ENCODE measurements at places on chromosomes 13 and 19. TPM values are rescaled to one million over a fixed set of nuclear protein-coding genes. Genes with fewer than 3 reads are reported as not detected.
A peak's percentile ranks its signal among the peaks of the same experiment; 100 is the strongest.

RASGRP4 gene
- 0.22 TPM for total RNA-seq

GRCh38 chr19:12596485-12596884 lies 14.1 kb downstream of the ZNF490 start:
- H3K36me3 ChIP-seq = peaks cover 8% of the 10 kb centered on the region
- no peak overlapping the region for H3K4me3 ChIP-seq
- H3K4me1 ChIP-seq = peaks cover 4% of the 10 kb centered on the region
- no peak overlapping the region for H3K27ac ChIP-seq
- no peak for DNase-seq

- no peaks in the 10 kb centered on the region for H3K36me3 ChIP-seq
- H3K4me1 ChIP-seq = peaks cover 4% of the 10 kb centered on the region
- H3K27ac ChIP-seq = no peak overlapping the region
These were observed 28.5 kb downstream of the MEIS3 start for GRCh38 chr19:47390533-47391488.

DNA sequence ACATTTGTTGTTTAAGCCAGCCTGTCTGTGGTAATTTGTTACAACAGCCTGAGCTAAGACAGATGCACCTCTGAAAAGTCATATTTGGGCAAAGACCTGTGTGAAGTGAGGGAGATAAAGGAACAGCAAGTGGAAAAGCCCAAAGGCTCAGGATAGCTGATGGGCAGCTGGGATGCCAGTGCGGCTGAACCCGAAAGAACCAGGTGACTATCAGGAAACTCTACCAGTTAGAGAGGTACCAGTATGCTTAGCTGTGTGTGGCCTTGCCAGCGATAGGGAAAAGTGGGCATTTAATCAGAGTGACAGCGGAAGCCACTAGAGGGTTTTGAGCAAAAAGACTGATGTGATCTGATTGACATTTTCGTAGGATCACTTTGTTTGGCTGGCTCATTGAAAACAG lies 764.8 kb upstream of the GPC6 start:
- no peaks in the 10 kb centered on the region for H3K36me3 ChIP-seq
- no peak overlapping the region for H3K27ac ChIP-seq
- H3K4me1 ChIP-seq = no peaks in the 10 kb centered on the region
- no peak for DNase-seq

DNA sequence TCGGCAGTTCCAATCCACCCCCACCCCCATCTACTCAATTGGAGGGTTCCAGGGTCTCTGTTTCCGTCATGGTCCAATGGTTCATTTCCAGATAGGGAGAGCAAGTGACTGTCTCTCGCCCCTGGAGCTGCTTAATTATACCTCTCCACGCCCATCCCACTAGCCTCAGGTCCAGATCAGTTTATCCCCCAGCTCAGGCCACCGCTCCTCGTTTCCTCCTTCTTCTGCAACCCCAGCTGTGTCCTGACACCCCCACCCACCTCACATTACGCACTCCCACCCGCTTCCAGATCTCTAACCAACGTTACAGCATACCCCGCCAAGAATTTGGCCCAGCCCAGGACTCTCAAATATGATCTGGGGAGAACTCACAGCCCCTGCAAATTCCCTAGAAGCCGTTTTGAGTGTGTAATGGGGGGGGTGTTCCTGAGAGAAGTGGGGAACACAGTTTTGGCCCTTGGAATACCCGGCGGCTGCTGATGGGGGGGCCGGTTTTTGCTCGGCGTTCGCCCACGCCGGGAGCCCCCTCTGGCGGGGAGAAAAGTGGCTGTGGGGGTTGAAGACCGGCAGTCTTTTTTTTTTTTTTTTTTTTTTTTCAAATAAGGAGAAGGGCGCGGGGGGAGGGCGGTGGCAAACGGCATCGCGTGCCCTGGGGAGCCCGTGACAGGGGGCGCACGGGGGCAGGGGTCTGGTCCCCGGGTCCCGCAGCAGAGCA lies 1.7 kb upstream of the PDE4A start:
- H3K27me3 ChIP-seq = peaks cover 56% of the 10 kb centered on the region
- peak overlapping the region; percentile 70 for H3K4me3 ChIP-seq
- peak overlapping the region; percentile 12 for H3K27ac ChIP-seq
- H3K36me3 ChIP-seq = peaks cover 3% of the 10 kb centered on the region
- DNase-seq = no peak
- peaks cover 49% of the 10 kb centered on the region for H3K4me1 ChIP-seq

DNA sequence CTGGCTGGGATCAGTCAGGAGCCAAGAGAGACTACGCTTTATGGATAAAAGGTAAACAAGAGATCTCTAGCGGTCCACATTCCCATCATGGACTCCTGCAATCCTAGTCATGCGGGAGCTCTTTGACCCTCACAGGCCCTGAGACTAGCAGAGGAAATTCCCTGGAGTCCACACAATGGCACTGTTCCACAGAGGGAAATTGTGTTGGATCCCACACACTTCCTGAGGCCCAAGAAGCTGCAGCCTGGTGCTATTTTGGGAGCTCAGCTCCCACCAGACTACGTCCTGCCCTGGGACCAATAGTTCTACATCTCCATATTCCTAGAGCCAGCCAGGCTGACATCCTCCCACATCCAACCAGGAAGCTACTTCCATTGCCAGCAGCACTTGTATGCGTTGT lies 2358.4 kb downstream of the PCDH9 start:
- no peaks in the 10 kb centered on the region for H3K4me1 ChIP-seq
- no peak overlapping the region for H3K27ac ChIP-seq
- no peak for DNase-seq

AMH gene
- total RNA-seq = 7.4 TPM

DNA sequence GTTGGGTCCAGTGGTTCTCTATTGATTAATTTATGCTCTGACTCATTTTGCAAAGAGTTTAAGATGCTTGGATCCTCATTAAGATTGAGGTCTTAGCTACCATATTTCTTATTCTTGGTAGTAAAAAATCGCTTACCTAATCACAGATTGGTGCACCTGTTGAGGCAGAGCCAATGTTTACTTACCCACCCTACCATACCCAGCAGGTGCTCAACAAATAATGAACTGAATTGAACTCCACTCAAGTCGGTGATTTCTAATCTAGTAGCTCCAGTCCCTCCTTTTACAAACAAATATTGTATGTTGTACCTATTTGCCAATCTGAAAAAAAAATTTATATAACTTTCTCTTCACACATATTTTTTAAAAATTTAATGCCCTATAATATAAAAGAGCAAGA lies 361.0 kb downstream of the FGF14 start:
- H3K36me3 ChIP-seq = no peaks in the 10 kb centered on the region
- no peaks in the 10 kb centered on the region for H3K27me3 ChIP-seq
- no peak for DNase-seq
- no peaks in the 10 kb centered on the region for H3K4me1 ChIP-seq

Measured in activated naive CD8-positive, alpha-beta T cell treated with anti-CD3 and anti-CD28 coated beads for 36 hours (primary cell).